Stimulated activated CD4-positive, alpha-beta T cell treated with anti-CD3 and anti-CD28 coated beads, Interleukin-2, amount 100 ng/mL, for 4 hours (primary cell): ENCODE measurements at places on chromosomes 3 and 15.

GRCh38 chr15:42324308-42324707 is 35.0 kb upstream of the CAPN3 start:
- DNase-seq, result no peak

- DNase-seq, result no peak
Measured at GRCh38 chr3:5054098-5054497, 68.0 kb upstream of the ARL8B start.

- no peak for DNase-seq
Measured at GRCh38 chr3:16064642-16065414, 109.7 kb upstream of the GALNT15 start.

- DNase-seq, result no peak
Measured at GRCh38 chr3:38970851-38971638, 80.7 kb downstream of the SCN11A start.

GRCh38 chr3:113240841-113241240 is 29.5 kb downstream of the BOC start:
- DNase-seq, result no peak

DNA sequence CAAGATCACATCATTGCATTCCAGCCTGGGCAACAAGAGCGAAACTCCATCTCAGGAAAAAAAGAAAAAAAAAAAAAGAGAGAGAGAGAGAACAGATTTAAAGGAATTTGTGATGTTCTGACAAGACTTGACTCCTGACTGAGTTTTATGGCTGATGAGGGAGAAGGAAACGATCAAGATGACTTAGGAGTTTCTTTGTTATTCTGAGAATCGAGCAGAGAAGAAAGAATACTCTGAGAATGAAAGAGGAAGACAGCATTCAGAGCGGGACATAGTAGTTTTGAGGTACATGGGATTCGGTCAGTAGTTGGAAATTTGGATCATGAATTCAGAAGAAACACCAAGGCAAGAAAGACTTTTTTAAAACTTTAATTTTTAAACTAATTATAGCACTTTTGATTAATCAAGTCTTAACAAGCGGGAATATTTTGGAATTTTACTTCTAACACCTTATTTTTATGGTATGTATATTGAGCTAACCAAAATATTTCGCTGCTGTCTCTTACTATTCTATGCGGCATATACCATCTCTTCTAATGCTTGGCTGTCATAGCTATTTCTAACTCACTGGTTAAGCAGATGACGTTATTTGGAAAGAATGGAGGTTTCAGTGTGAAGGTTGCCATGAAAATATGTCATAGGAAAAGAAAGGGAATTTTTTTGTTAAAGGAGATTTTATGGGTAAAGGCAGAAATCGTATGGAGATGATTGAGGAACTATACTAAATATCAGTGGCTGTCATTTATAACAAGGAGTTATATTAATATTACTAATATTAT is 644.1 kb downstream of the RBMS3 start:
- no peak for DNase-seq

DNA sequence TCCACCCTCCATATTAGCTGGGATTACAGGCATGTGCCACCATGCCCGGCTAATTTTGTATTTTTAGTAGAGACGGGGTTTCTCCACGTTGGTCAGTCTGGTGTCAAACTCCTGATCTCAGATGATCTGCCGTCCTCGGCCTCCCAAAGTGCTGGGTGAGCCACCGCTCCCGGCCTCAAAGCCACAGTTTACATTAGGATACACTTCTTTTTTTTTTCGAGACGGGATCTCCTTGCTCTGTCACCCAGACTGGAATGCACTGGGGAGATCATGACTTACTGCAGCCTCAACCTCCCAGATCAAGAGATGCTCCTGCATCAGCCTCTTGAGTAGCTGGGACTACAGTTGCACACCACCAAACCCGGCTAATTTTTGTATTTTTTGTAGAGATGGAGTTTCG is 2.5 kb upstream of the NR1D2 start:
- no peak for DNase-seq

- DNase-seq, result no peak
Measured at GRCh38 chr3:99523431-99524127, 114.8 kb upstream of the COL8A1 start.

DNA sequence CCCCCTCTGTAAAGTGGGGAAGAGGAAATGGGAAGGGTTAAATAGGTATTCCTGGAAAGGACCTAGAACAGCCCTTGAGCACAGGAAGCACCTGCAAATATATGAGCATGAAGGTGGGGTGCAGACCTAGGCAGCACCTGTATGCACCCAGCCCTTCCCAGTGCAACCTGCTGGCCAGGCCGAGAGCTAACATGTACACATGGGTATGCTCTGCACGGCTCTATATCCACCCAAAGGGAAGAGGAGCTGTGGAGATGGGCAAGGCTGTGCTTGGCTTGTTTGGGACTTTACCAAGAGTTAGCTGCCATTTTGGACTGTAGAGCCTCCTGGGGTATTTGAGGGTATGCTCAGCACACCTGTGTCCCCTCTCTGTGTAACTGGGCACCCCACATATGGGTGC is 171.2 kb downstream of the KLF13 start:
- no peak for DNase-seq

GRCh38 chr3:67033079-67033478 is 35.0 kb downstream of the KBTBD8 start:
- DNase-seq, result no peak

GRCh38 chr3:77464111-77464688 is 424.3 kb downstream of the ROBO2 start:
- no peak for DNase-seq

- DNase-seq, result no peak
Measured at GRCh38 chr3:179149951-179150350, 1.8 kb downstream of the PIK3CA start.

DNA sequence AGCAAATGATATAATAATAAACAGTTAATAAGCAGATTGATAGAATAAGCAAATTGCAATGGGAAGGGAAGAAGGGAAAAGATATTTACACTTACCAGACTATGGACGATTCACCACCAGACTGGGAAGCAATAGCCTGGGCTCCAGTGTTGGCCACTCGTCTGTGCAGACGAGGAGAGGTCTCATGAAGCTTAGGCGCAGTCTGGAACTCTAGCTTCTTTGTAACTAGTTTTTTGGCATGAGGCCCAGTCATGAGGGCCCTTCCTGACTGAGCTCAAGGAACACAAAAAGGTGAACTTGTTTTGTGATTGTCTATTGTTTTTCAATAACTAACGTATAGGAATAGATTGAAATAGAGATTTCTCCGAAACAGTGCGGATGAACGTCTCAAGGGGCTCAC is 63.3 kb upstream of the GATM start:
- no peak for DNase-seq

GRCh38 chr15:32704395-32704981 is 13.3 kb upstream of the GREM1 start:
- DNase-seq, result no peak

DNA sequence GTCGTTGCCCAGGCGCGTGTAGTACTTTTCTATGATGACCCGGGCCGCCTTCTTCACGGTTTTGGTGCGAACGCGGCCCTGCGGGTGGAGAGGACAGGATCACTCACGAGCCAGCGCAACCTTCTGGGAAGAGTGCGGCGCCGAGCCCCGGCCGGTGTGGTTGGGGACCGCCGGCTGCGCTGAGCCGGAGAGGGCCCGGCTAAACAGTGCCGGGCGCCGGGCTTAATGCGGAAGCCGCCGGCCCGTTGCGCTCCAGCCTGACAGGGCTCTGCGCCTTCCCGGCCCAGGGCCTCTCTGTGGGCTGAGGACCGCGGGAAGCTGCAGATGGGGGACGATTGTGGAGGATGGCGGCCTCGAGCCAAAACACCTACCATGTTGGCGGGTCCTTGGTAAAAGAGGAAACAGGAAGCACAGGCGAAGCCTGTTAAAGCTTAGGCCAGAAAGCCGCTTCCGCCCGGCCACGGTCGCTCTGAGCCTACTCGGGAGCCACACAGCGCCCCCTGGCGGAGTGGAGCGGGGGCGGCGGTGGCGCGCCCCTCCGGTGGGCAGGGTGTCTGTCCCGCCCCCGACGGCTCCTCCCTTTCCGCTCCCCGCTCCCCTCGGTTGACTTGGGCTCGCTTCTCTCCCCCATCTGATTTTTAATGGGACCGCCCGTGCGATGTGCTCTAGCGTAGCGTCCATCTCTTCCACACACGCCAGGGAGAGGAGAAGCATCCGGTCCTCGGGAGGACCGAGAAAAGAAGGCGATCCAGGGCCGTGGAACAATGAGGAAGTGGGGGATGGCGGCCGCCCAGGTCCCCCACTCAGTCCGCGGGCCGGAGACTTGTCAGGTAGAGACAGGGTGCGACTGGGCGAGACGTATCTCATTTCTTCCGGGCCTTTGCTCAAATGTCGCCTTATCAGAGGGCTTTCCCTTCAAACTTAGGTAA is at the start of gene RPS17:
Gene RPS17 (minus strand): TSS at position 403 of the 929 bp plus-strand sequence. CDS start 29 bp downstream, at position 374.
- DNase-seq, result peak; percentile 97

- no peak for DNase-seq
Measured at GRCh38 chr3:102179326-102180177, 255.3 kb upstream of the ZPLD1 start.

DNA sequence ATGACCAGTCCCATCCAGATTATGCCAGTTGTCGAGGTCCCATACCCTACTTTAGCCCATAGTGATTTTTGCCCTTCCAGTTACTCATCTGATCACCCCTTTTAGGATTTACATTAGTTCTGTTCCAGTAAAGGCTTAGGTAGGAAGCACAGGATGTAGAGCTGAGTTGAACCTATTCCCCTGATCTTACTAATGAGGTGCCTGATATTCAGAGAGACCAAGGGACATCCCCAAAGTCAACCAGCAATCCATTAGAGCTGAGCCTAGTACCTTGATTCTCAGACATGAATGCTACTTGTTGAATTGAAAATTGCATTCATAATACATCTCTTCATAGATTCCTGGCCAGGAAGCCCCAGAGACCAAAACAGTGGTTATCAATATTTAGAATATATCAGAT is 24.7 kb downstream of the CTDSPL start:
- DNase-seq, result no peak

GRCh38 chr15:92655178-92655995 is at the start of gene FAM174B:
Gene FAM174B (minus strand): TSS chr15:92655775.
- peak; percentile 24 for DNase-seq

DNA sequence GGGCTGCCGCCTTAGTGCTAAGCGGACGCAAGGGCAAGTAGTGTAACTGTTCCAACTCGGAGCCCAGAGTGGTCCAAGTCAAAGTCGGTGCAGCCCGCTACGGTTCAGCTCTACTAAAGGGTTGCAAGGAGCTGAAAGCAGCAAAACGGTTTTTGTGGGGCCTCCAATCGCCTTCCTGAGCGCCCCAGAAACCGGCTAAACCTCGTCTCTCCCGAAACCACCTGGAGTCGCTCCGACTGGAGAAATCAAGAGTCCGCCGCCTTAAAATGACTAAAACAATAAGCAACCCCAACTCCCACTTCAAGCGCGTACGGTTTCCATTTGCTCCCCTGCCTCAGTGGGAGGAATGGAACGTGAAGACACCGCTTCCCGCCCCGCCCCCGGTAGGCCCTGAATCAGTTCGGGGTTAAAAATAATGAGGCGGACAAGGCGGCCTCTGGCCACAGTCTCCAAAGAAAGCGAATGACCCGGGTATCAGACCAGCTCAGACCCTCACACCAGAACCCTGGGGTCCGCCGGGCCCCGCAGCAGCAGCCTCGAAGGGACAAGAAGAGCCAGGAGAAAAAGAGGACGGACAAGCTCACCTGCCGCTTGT is 401 bp downstream of the SEC11A start:
- peak; percentile 25 for DNase-seq

DNA sequence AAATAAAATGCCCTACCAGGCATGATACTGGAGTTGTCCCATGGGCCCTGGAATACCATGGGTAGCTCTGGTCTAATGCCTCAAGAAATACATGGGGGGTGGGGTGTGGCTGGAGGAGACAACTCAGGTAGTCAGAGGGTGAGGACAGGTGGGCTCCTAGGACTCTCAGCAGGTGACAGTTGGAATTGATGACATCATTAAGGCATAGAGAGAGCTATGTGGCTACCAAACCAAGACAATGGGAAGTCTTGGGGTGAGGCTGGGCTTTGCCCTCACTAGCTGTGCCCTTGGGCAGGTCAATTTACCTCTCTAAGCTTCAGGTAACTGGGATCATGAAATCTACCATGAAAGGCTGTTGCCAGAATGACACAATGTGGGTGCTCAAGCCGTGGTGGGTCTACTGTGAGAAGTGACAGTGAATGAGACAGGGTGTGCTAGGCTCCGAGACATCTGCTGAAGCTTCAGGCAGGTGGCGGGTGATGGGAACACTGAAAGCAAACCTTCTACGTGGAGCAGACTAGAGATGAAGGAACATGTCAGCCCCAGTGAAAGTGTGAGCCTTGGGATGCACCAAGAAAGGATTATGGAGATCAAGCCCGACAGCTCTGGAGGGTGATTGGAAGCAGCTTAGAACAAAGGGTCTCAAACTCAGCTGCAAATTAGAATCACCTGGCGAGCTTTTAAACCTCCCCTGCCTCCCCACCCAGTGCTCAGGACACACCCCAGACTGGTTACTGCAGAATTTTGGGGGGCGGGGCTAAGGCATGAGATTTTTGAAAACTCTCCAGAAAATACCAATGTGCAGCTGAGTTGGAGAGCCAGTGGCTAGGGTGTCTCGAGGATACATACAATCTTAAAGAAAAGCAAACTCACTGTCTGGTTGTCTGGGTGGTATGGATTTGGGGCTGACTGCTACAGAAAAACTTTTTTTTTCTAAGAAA is 21.5 kb downstream of the SLC6A20 start:
- DNase-seq, result no peak

- DNase-seq, result no peak
Measured at GRCh38 chr15:55358471-55358870, 39.4 kb downstream of the PIGB start.

GRCh38 chr3:62046326-62046725 is 327.0 kb downstream of the FEZF2 start:
- DNase-seq, result no peak

DNA sequence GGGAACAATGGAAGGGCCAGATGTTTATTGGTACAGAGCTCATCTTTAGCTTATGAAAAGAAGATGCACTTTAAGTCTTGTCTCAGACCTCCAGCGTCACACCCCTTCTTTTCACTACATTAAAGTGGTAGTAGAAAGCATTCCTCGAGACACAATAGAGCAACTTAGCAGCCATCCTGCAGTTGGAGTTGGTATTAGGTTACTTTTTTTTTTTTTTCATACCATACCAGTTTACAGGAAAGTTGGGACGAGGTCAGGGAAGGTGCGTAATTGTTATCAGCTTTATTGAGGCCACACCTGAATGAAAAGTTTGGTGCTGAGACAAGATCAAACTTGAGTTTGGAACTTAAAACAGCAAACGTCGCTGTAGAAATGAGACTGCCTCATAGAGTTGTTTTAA is 203.8 kb downstream of the SOX2 start:
- DNase-seq, result no peak

DNA sequence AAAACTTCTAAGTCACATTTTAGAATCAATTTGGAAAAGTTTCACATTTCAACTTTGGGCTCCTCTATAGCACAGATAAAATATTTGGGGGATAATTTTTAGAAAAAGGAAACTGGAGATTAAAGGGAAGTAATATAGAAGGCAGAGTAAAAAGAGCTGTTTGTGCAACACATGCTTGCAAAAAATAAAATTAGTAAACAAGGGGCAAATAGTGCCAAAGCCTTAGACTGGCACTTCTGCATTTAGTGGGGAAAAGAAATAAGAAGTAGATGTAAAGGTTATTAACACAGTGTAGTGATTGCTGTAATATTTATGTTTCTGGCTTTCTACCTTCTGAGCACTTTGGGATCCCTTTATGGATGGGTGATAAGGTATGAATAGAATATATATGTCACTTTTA is 246.6 kb downstream of the CBLB start:
- DNase-seq, result no peak

GRCh38 chr3:149615731-149616221 is 42.0 kb downstream of the WWTR1 start:
- DNase-seq, result no peak
